HepG2 (cell line): ENCODE measurements at places on chromosomes 12 and 14. TPM values are rescaled to one million over a fixed set of nuclear protein-coding genes. Genes with fewer than 3 reads are reported as not detected.

CEP128 gene
- 0.99 and 1.3 TPM in 2 replicates for polyA plus RNA-seq

ARHGAP9 gene
- 0.95 and 1.2 TPM in 2 replicates for polyA plus RNA-seq

CRIP2 gene
- polyA plus RNA-seq, result 18.0 and 31.6 TPM in 2 replicates

FGF6 gene
- polyA plus RNA-seq, result not detected in 2 replicates

LLPH gene
- polyA plus RNA-seq, result 3.7 and 4.2 TPM in 2 replicates

SIRT4 gene
- 4.8 and 5.8 TPM in 2 replicates for polyA plus RNA-seq

PUS1 gene
- polyA plus RNA-seq, result 19.2 and 28.3 TPM in 2 replicates

TMCC3 gene
- polyA plus RNA-seq, result not detected in 2 replicates

A2ML1 gene
- not detected in 2 replicates for polyA plus RNA-seq

PMEL gene
- polyA plus RNA-seq, result 3.3 and 3.4 TPM in 2 replicates

AQP6 gene
- polyA plus RNA-seq, result 0.32 and 0.38 TPM in 2 replicates

GRIP1 gene
- polyA plus RNA-seq, result 0.08 TPM in 1 of 2 replicates, not detected in the other

CCDC197 gene
- 0.13 TPM in 1 of 2 replicates, not detected in the other for polyA plus RNA-seq

CFL2 gene
- 68.8 and 114 TPM in 2 replicates for polyA plus RNA-seq

ACYP1 gene
- polyA plus RNA-seq, result 17.3 and 22.4 TPM in 2 replicates

RNASE1 gene
- not detected in 2 replicates for polyA plus RNA-seq

CATSPERB gene
- polyA plus RNA-seq, result not detected in 2 replicates

SYNDIG1L gene
- polyA plus RNA-seq, result 0.04 and 0.10 TPM in 2 replicates

ARHGEF25 gene
- 12.5 and 15.3 TPM in 2 replicates for polyA plus RNA-seq

AKAP3 gene
- 0.09 and 0.22 TPM in 2 replicates for polyA plus RNA-seq

CNPY2 gene
- polyA plus RNA-seq, result 250 and 285 TPM in 2 replicates

RDH12 gene
- polyA plus RNA-seq, result 2.1 and 2.6 TPM in 2 replicates

DHRS2 gene
- polyA plus RNA-seq, result 1,596 and 1,621 TPM in 2 replicates

PTCSC3 gene
- not detected in 2 replicates for polyA plus RNA-seq

INHBC gene
- polyA plus RNA-seq, result 12.7 and 13.8 TPM in 2 replicates

KLC1 gene
- polyA plus RNA-seq, result 53.2 and 61.0 TPM in 2 replicates
